Stimulated activated CD4-positive, alpha-beta T cell treated with anti-CD3 and anti-CD28 coated beads, Interleukin-1b, Interleukin-23, amount 100 ng/mL, for 1 hour (primary cell): ENCODE measurements at places on chromosomes 3 and 15.

GRCh38 chr3:138984816-138985215, 21.3 kb downstream of the PRR23A start:
- DNase-seq, result no peak

- DNase-seq, result no peak
These were observed 127.1 kb downstream of the FMN1 start for GRCh38 chr15:33067456-33067855.

DNA sequence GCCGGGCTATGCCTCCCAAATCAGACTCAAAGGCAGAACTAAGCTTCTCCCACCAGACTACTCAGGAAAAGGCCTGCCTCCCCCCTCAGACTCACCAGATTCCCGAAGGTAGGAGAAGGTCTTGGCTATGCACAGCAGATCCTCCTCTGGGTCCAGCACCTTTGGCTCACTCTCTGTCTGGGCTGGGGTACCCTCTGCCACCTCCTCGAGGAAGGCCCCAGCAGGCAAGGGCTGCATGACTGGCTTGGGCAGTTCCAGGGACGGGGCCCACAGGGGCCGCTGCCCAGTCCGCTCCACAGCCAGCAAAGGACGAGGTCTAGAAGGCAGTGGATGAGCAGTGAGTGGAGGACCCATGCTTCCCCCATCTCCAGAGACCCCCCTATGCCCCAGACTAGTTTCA, 3.3 kb downstream of the CISH start:
- DNase-seq, result no peak

- DNase-seq, result no peak
These were observed 328.3 kb downstream of the THSD4 start for GRCh38 chr15:71443538-71443937.

- no peak for DNase-seq
These were observed 311.4 kb downstream of the PDCD6IP start for GRCh38 chr3:34109846-34110245.

DNA sequence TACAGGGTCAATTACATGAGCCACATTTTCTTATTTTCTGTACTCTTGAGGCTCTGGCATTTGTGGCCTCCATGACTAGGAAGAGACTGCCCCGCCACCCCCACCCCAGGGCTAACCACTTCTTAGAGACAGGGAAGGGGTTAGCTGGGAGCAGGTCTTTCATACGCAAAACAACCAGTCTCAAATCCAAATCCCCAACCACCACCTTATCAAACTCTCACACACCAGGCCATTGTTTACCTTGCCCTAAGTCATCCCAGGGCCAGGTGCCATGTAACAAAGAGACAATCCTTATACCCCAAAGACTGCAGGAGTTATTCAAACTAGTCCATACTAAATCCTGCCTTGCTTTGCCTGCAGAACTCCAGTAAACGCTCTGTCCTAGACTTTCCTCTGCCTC, 77.8 kb downstream of the B3GNT5 start:
- DNase-seq, result no peak

DNA sequence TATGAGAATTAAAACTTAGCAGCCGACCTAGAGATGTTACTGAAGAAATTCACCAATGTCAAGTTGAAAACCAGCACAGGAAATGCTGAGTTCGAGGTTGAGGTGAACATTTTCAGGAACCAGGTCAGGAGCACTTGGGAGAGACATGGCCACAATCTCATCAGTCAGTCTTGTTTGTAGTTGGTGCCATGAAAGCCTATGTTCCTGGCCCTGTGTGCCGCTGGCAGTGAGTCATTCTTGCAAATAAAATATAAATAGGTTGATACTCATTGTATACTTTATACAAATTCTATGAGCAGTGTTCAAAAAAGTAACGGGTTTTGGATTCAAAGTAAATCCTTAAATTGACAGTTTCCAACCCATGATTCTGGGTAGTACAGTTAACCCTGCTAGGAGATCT, 1.5 kb upstream of the FSIP1 start:
- no peak for DNase-seq

DNA sequence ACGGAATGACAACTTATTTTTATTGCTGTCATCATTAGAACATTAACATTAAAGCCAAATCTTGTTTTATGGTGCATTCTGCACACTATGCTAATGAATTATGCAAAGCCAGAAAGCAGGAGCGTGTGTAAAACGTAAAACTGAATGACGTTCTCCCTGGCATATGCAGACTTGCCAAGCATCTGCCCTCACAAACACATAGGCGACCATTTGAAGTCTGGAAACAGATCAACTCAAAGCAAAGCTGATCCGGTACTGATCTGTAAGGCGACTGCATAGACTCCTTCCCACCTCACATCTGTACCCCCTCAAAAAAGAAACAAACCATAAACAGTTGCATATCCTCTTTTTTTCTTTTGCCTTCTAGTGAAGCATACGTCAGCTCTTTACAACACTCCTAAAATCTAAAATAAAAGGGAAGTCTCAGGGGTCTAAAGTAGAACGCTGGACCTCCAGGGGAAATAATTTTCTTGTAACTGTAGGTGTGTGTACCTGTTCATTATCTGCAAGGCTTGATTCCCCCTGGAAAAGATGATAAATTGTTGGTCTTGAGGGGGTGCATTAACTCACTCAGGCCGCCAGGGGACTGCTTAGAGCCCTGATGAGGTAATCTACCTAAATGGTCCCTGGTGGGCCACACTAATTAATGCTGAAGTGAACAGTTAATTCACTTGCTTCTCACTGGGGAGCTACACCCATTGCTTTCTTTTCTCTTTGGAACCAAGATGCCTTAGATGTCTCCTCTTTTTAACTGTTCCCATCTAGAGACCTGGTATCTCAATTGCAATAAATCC, 231.4 kb downstream of the CDIN1 start:
- no peak for DNase-seq

- no peak for DNase-seq
These were observed 565.8 kb upstream of the DPPA4 start for GRCh38 chr3:109903100-109903499.

DNA sequence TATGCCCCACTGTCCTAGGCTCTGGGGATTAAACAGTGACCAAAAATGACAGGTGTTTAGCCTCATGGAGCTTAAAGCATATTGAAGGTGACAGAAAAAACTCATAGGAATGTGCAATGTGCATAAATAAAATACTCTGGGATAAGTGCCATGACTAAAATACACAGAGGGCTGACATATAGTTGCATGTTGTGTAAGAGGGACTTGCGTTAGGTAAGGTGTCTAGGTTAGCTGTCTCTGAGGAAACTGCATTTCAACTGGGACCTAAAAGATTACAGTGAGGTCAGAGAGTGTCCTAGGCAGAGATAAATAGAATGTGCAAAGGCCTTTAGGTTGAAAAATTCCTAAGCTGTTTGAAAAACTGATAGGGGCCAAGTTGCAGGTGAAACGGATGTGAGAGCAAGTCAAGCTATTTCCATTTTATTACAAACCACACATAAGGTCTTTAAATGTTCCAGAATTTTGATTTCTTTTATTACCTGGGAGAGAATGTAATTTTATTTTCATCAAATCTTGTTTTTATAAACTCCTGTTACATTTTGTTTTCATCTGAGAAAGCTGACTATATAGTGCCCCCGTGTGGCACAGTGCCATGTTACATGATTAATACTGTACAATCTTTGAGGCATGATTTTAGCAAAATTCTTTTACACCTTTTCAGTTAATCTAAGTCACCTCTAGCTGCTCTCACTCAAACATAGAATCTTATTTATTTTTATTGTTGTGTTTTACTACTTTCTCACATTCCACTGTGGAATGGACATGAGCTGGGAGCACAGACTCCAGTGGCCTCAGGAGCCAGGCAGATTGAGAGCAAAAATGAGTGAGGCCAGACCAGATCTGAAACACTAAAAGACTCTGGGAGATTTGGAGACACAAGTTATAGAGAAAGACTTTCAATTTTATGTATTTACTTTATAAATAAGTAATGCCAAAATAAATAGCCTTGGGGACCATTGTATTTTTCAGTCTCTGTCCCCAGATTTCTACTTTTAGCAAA, 259.6 kb upstream of the ZNF717 start:
- no peak for DNase-seq

GRCh38 chr3:159917141-159917540, 71.5 kb upstream of the IL12A start:
- no peak for DNase-seq

- no peak for DNase-seq
These were observed 18.9 kb upstream of the FEM1B start for GRCh38 chr15:68258692-68259091.

DNA sequence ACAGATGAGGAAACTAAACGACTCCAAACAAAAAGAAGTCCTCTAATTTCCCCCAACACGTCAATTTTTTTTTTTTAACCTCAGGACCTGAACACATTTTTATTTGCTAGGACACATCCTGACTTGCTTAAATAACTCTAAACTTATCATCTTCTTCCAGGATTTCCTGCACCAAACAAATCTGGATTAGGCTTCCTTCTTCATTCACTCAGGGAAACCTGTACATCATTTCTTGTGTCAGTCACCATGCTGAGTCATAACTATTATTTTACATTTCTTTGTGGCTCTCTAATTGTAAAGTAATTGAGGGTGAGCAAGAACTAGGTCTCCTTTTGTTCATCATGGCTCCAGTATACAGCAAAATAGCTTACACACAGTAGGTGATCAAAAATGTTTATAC, 433.4 kb upstream of the GBE1 start:
- no peak for DNase-seq

DNA sequence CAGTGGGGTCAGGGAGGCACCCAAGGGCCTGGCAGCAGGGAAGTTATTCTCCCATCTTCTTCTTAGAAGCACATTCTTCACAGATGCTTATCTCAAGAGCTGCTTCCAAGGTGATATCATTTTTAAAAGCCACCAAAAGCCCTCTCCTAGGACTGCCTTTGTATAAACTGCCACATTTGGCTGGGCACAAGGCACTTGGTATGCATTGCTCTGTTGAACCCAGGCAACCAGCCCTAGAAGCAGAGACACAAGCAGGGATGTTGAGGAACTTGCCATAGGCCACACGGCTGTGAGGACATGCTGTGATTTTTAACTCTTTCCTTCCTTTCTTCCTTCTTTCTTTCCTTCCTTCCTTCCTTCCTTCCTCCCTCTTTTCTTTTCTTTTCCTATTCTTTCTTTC, 7.4 kb upstream of the SLC6A1 start:
- no peak for DNase-seq

DNA sequence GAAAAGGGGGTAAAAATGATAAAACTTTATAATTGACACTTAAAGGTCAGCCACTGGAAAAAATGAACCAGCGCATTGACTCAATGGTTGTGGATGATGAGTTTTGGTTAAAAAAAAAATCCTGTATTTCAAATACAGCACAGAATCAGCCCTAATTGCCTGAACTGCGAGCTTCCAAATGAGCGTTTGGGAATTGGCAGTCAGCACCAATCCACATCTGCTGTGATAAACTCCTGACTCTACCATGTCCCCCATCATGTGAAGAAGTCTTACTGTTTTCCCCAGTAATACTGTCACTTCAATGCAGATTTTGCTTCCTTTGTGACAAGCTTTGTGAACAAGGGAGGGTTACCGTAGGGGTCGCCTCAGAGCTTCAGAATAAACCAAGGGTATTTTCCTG, 235.4 kb downstream of the EBLN2 start:
- DNase-seq, result no peak

GRCh38 chr3:6526861-6527260, 334.1 kb upstream of the GRM7 start:
- no peak for DNase-seq

- DNase-seq, result no peak
These were observed 89.2 kb upstream of the RORA start for GRCh38 chr15:61318301-61318700.

- no peak for DNase-seq
These were observed 346.1 kb downstream of the ZIC1 start for GRCh38 chr3:147755310-147755709.
